Substantia nigra (tissue), 51 donors: ENCODE measurements at places on chromosomes 12 and 14.

- no peak for DNase-seq
Measured at GRCh38 chr12:131673888-131674257, 37.0 kb upstream of the SFSWAP start.

- no peak for DNase-seq
Measured at GRCh38 chr14:85752175-85752574, 222.2 kb downstream of the FLRT2 start.

- DNase-seq, result no peak
Measured at GRCh38 chr12:6274231-6275221, 36.0 kb upstream of the PLEKHG6 start.

GRCh38 chr12:49965836-49966235 lies 4.2 kb downstream of the AQP5 start:
- DNase-seq, result no peak

DNA sequence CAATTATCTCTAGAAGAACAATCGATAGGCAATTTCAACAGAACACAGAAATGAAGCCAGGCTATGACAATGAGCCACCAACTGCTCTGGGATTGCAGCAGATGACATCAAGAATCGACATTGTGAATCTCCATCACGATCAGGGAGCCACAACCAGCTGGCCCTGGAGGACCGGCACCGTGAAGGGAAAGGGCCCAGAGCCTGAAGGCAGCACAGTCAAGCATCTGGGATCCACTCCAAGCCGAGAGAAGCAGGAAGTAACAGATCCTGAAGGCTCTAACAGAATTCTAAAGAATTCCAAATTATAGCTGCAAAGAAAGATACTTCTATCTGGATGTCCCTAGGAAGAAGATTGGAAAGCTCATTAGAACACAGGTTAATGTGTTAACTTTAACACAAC lies 61.0 kb downstream of the LRRC74A start:
- no peak for DNase-seq

DNA sequence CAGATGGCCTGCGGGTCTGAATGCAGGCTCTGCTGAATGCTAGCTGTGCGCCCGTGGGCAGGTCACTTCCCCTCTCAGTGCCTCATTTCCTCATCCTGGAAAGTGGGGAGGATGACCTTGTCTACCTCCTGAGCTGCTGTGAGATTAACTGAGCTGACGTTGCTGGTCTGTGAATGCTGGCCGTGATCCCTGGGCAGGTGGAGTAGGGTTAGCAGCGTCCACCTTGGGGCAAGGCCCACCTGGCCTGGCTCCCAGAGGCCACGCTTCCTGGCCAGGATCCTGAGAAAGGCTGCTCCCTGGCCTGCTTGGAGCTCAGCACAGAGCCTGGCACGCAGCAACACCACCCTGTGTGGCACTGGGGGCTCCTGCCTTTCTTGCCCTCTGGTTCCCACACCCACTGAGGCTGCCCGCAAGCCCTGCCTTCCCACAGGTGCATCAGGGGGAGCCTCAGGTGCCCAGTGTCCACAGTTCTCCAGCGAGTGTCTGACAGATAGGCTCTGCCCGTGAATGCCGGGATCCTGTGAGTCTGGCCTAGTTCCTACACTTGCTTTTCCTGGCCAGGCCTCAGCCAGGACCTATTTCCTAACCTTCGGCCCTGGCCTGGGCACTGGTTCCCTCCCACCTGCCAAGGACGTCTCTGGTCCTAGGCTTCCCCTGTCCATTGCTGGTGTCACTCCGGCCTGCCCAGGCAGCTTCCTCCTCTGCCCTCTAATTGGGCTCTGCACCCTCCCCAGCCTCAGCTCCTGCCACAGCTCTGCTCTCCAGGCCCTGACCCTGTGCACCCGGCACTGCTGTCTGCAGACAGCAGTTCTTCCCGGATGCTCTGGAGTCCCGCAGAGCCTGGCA lies 37.2 kb upstream of the TDRD9 start:
- no peak for DNase-seq

- no peak for DNase-seq
Measured at GRCh38 chr14:54643696-54644176, 76.8 kb downstream of the SAMD4A start.

DNA sequence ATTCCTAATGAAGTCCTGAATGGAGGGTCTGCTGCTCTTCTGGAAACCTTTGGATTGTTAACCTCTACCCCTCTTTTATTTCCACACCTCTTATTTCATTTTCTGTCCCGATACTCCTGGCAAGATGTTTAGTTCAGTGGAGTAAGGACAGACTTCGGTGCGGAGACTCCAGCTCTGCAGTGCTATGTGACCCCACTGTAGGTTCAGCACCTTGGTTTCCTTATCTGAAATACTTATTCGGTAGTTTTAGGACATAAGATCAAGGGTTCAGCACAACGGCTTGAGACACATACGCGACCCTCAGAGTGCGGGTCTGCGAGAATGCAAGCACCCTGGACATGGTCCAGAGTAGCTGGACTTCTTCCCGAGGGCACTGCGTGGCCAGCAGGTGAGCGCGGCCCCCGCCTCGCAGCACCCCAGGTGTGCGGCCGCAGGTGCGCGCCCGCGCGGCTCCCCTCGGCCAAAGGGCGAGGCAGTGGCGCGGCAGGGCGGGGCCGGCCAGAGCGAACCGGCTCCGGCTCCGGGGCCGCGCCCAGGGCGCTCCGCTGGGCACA lies 465 bp upstream of the FGD4 start:
- no peak for DNase-seq

DNA sequence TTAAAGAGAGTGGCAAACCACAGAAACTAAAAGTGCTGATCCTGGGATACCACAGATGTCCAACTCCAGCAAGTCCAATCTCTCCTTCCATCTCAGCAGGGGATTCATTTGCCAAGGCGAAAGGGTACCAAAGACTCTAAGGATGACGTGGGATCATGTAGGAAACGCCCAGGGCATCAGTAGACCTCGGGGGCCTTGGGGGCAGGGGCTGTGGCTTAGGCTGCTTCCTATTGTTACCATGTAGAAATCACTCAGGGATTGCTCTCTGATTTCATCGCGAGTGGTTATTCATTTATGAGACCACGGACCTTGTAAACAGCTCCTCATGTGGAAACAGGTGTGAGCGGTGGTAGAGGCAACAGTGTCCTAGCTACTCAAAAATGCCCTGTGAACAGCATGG lies 149.3 kb upstream of the FKBP4 start:
- DNase-seq, result no peak

- DNase-seq, result no peak
Measured at GRCh38 chr12:20489645-20490044, 121.3 kb downstream of the PDE3A start.

- DNase-seq, result no peak
Measured at GRCh38 chr14:65151609-65151956, 49.3 kb upstream of the MAX start.

DNA sequence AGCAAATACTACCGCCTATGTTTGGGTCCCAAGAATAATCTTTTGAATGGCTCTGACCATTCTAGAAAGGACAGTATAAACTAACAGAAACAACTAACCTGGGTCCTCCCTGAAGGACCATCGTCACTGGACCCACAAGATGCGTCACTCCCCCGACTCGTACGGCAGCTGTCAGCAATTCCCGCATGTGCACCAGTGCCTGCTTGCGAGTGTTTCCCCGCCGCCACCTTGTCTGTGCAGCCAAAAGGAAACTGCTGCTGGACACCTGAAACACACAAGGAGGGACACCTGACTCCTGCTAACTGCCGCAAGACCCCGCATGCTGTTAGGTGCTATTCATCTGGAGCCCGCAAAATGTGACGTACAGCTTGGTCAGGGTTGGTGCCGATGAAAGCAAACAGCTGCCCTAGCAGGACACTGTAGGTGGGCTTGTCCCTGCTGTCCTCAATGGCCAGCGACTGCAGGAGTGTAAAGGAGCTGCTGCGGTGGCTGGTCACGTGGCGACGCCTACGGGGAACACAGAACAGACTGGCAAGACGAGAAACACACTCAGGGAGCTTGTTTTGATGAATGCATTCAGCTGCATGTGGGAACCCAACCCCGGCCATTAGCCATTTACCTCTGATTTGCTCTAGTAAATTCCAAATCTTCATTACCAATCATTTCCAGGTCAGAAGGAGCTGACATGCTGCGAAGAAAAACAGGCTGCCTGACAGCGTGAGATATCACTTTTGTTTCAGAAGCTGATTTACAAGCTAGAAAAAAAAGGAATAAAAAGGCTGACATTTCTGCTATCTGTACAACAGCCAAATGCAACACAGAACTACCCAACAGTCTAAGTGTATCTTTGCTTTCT lies 118.1 kb downstream of the TRAFD1 start:
- DNase-seq, result no peak

DNA sequence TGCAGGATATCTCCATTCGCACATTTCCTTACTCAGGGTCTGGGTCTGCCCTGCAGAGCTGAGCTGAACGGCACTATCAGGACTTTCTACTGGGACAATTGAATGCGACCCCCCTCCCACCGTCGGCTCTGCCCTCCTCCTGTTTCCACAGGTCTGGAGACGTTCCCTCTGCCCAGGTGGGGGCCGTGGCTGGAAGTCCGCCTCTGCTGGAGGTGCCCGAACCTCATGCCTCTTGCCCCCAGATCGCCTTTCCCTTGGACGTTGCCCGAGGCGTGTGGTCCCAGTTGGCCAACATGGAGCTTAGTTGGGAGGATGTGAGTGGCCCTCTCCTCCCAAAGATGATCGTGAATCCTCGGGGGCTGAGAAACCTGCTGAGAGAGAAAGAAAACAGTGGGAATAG lies 21.2 kb upstream of the KLC1 start:
- DNase-seq, result no peak

DNA sequence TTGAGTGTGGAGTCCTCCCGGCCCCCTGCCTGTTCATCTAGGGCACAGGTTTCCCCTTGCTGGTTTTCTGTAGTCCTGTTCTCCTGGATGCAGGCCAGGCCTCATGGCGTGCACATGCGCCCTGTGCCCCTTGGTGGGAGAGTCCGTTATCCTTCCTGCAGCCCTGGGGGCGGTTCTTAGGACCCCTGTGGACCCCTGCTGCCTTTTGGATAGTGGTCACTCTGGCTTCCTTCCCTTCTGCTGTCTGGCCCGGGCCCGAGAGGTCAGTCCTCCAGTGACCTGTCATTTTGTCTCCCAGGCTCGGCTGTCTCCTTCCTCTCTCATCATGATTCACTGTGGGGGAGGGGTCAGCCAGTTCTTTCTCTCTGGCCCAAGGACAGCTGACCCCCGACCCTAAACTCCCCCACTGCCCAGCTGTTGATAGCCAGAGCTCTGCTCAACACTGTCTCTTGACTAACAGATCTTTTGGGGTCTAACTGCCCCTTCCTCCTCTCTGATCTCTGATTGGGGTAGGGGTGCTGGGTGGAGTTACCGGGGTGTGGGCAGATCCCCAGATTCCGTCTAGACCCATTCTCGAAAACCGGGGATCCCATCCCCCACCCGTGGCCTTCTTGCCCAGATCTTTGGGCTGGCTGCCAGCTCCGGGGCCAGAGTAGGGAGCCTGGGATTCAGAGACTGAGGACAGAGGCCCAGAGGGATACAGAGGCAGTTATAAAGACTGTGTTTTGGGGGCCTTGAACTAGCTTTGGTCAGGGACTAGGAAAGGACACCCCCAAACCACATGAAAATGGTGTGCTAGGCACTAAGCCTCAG lies 7.0 kb downstream of the CCND2 start:
- DNase-seq, result no peak

DNA sequence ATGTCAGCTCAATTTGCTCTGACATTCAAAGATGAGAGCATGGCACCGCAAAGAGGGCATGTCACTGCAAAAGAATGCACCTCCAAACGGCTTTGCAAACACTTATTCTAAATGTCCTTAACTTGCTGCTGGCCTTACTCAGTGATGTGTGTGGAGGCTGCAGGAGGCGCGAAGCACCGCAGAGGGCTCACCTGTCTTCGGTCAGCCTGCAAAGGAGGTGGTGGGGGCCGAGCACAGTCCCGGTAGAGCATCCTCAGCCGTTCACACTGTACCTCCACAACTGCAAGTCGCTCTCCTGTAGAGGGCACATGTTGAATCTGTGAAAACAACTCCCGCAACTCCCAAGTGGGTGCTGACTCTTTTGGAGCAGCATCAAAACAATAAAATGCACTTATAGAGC lies 93.8 kb downstream of the TRAFD1 start:
- DNase-seq, result no peak

DNA sequence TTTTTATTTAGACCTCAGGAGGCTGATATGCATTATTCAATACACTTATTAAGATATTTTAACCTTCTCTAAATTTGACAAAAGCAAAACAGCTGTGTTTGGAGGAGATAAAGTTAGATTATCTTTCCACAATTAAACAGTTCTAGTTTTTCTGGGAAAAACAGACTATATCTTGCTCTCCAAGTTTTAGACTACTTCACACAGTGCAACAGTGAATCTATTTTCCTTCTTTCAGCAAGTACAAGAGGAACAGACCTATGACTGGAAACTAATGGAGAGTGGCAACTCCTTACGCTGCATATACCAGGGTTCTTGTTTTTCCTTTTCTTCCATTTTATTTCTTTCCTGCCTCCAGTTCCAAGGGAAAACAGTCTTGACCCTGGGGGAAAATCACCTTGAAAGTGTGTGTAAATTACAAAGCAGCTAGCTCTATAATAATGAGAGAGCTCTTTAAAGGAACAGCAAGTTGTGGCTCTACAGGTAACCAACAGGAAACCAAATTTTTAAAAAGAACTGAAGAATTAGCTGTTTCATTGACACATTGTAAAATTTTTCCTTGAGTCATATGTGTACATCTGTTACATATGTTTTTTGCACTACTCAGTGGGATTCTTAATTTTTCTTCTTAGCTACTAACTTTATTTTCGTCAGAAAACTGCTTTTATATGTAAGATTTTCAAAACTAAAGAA lies 27.4 kb downstream of the DNM1L start:
- no peak for DNase-seq

- DNase-seq, result no peak
Measured at GRCh38 chr12:4736091-4736490, 15.9 kb downstream of the GALNT8 start.

- DNase-seq, result no peak
Measured at GRCh38 chr12:28191051-28192048, 1.1 kb downstream of the CCDC91 start.

DNA sequence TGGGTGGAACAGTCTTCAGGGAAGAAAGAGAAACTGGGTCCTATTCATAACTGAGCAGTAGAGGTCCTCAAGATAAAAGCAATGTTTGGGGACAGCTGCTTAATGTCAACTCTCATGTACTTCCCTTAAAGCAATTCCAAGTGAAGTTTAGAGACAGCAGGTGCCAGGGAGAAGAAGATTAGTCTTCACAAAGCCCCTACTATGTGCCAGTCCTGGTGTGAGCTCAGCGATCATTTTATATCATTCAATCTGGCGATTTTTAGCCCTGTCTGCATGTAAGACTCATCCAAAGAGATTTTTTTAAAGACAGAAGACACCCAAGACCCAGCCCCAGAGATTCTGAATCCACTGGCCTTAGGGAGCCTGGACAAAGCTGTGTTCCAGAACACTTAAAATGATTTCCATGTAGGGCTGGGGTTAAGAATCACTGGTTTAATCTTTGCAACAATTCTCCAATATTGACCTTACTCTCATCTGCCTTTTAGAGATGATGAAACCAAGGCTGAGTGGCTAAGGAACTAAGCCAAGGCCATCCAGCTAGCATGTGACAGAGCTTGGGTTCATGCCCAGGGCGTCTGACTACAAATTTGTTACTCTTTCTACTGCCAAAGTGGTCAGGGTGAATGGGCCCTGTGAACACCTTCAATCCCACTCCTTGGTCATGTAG lies 404.5 kb upstream of the TBX3 start:
- DNase-seq, result no peak

GRCh38 chr12:19190292-19191031 lies 60.9 kb downstream of the PLEKHA5 start:
- no peak for DNase-seq
